ENCODE measurements at places on chromosomes 3 and 15.

- no peak for DNase-seq
These were observed 94.2 kb upstream of the PPP2R3A start for GRCh38 chr3:135871311-135871710.

DNA sequence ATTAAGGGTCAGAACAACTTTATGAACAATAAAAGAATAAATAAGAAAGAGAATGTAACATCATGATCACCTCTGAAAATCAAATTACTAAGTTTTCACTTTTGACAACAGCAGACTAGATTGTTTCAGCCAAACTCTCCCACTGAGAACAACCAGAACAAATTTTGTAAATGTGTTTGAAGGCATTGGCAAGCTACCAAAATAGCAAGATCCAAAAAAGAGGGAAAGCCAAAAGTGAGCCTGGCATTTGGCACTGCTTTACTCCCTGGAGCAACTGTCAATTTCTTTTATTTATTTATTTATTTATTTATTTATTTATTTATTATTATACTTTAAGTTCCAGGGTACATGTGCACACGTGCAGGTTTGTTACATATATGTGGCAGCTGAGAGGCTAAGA lies 67.2 kb downstream of the CFAP44 start:
- no peak for DNase-seq

GRCh38 chr3:20975188-20975651 lies 775.8 kb downstream of the ZNF385D start:
- DNase-seq, result no peak

GRCh38 chr3:52193065-52193464 lies 4.9 kb upstream of the ALAS1 start:
- no peak for DNase-seq

- DNase-seq, result no peak
These were observed 237.5 kb upstream of the ROPN1 start for GRCh38 chr3:124229420-124229819.

DNA sequence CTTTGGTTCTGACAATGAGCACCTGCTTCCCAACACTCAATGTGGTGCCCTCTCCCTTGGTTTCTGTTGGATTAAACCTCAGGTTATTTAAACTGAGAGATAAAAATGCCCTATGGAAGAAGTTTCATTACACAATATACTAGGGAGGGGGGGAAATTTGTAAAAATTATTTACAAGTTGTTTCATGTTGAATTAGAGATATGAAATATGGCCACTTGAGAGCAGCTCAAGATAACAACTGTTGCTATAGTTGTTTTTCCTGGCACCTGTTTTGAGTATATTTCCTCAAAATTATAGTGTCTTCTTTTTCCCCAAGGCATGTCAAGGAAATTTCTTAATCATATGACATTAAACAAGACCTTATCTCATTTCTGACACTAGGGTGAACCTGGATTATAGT lies 101.7 kb upstream of the COL6A5 start:
- DNase-seq, result no peak

GRCh38 chr3:146154316-146154715 lies 6.7 kb downstream of the PLOD2 start:
- no peak for DNase-seq

DNA sequence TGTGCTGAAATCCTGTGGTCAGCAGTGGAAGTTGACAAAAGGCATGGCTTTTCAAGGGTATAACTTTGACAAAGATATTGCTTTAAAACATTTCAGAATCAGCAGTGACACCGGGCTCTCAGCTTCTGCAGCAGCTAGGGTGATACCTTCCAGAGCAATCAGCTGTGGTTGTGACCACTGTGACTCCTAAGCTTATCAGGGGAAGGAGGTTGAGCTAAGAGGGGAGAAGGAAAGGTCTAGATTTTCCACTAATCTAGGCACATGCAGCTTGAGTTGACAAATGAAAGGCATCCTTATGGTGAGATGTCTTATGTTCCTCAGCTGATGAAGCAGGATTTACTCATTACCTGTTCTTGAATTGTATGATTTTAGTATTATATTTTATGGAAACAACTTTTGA lies 16.3 kb upstream of the LRRFIP2 start:
- no peak for DNase-seq

- no peak for DNase-seq
These were observed 44.7 kb downstream of the FAM43A start for GRCh38 chr3:194730365-194730764.

- no peak for DNase-seq
These were observed 8.6 kb downstream of the PARP15 start for GRCh38 chr3:122586098-122586497.

DNA sequence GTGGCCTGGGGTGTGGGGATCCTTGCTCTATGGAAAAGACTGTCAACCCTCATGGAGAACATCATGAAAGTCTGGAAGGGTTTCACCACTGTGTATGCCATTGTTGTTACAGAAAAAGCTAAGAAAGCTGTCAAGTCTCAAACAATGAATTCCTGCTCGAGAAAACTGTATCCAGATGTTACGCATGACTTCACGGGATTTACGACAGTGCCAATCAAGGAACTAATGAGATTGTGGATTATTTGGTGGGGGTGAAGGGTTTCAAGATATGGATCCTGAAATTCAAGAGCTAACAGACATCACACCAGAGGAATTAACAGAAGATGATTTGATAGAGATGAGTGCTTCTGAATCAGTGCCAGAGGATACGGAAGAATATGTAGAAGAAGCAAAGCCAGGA lies 7.8 kb downstream of the PPP1R2 start:
- DNase-seq, result no peak

DNA sequence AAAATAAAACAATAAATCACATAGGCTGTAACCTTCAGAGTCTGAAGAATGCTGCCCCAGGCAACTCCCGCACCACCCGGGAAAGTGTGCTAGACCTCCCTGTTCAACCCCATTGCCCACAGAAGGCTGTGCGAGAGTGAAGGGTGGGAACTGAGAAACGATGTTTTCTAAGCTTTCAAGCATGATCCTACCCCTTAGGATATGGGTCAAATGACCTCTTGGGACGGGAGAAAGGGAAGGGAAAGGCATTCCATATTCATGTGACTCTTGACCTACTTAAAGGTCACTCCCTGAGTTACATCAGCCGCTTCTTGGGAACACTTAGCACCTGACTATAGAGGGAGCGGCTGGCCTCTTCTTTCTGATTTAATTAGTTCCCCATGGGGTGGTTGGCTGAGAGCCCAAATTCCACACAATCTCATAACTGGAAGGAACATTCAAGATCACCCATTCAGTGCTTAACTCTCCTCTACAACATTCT lies 114.7 kb upstream of the SLC24A5 start:
- no peak for DNase-seq
